ENCODE measurements at places on chromosomes 7 and 10.

DNA sequence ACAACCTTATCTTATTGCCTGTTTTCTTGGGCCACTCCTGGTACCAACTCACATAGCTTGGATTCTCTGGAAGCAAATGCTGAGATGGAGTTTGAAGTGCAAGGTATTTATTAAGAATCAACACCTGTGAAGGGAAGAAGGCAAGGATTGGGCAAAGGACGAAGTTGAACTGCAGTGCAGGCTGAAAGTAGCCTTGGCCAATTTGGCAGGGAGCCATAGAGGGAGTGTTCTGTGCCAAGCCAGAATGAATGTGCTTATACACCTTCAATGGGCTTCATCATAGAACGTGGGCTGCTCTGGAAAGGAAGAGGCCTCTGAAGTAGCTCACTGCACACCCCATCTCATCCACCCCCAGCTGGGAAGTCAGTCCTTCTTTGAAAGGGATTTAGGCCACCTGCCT is 79.8 kb upstream of the IFRD1 start:
- no peak for DNase-seq

DNA sequence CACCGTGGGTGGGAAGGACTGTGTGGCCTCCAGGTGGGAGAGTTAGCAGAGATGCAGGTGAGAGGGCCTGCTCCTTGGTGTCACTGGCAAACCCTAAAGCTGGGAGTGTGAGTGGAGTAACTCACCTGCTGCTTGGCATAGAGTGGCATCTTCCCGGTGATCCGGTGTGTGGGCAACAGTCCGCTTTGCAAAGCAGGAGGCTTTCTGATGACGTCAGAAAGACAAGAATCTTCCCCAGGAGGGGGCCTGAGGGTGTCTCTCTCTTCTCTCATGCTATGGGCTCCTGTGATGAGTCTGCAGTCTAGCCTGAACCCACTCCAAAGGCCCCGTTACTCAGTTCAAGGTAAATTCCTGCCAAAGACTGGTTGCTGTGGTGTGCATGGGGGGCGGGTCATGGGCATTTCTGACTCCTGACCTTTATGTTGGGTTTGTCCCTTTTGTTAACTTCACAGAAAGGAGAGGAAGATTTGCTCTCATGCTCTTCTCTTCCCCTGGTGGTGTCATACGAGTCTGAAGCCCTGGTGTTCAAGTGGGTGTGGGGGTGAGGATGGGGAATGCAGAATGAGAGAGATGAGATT is 187.9 kb downstream of the GATA3 start:
- no peak for DNase-seq

GRCh38 chr10:110165239-110165638 is 42.2 kb upstream of the MXI1 start:
- DNase-seq, result no peak

- no peak for DNase-seq
Observed at GRCh38 chr10:35271086-35271858, 65.0 kb upstream of the CCNY start.

DNA sequence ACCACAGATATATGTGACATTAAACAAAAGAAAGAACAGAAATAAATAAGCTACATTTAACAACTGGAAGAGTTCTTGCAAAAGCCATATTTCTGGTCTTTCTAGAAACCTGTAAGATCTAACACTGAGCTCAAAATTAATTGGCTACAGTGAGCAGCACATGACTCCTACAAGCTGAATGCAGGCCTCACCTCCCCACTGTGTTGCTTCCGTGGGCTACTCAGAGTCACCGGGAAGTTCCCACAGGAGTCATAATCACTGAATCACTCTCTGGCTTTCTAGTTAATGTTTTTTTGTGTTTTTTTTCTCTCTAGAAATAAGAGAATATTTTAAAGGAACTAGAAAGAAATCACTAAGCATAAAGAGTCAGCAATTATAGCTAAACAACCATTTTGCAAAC is 10.2 kb upstream of the MRPS24 start:
- no peak for DNase-seq

GRCh38 chr7:95427914-95428516 is 6.8 kb downstream of the PON2 start:
- DNase-seq, result no peak

DNA sequence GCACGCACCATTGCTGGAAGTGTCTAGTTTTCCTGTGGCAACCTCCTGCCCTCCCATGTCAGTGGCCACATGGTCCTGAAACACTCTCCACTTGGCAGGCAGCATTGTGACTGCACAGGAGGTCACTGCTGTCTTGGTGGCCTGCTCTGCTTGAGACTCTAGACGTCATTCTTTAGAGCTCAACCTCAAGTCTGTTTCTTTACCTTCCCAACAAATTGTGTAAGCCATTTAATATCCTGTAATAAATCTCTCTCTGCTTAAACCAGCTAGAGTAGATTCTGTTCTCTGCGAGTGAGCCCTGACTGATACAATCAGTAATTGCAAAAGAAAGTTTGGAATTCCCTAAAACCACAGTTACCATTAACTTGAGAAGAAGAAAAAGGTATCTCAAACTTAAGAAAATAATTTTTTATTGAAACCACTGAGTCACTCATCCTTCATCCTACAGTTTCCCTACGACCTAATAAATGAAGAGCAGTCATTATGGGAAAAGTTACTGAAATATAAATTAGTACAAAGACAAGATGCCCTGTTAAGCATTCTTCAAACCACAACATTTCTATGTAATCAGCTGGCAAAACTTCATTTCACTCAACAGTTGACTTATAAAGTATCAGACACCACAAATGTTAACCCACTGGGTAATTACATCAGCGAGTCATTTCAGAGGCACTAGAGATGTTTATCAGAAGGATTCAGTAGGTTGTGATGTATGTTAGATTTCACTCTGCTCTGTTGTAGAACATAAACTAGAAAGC is 18.0 kb downstream of the SLC25A13 start:
- no peak for DNase-seq

DNA sequence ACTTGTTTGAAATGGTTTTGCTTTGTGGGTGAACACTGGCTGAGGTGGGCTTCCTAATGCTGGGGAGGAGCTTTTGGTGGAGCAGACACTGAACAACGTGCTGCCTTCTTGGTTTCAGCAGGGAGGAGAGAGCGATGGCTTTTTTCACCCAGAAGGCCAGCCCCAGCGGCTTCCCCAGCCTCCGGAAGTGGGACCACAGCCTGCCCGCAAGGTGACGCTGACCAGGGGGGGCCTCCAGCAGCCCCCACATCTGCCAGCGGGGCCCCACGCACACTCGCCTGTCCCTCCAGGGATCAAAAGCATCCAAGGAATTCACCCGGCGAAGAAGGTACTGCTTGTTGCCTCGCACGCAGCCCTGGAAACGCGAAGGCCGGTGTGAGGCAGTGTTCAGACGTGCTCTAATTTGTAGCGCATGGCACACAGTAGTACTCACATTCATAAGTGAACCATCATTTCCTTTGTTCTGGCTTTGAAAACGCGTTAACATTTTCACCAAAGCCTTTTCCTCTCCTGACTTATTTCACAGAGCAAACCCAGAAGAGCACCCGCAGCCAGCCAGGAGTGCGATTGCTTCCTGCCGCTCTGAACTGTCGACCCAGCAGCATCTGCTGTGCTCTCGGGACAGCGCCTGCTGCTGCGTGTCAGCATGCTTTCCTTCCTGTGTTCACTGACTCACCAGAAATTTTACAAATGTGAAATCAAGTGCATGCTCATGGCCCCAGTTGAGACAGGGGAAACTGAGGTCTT is 48.4 kb downstream of the SHH start:
- DNase-seq, result peak; percentile 55

DNA sequence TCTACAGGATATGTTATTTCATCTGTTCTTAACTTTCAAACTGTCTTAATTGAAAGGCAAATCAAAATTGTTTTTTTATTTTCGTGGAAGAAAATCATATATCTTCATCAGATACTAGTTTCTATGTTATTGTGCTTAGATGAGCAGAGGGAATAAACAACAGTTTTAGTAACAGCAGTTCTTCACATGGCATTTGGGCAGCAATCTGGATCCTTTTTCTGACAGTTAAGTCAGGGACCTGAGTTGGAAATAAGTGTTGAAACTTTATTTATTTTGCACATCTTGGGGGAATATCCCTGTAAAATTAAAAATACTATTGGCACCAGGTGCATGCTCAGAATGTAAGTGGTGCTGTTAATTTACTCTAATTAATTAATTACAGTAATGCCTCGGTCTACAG is 296.3 kb downstream of the GPAM start:
- no peak for DNase-seq

All from activated T-cell treated with anti-CD3 and anti-CD28 coated beads, Interleukin-2, amount 50 U/mL, for 1 hour (primary cell).